ENCODE measurements at places on chromosomes 7 and 10.
A peak's percentile ranks its signal among the peaks of the same experiment; 100 is the strongest.

DNA sequence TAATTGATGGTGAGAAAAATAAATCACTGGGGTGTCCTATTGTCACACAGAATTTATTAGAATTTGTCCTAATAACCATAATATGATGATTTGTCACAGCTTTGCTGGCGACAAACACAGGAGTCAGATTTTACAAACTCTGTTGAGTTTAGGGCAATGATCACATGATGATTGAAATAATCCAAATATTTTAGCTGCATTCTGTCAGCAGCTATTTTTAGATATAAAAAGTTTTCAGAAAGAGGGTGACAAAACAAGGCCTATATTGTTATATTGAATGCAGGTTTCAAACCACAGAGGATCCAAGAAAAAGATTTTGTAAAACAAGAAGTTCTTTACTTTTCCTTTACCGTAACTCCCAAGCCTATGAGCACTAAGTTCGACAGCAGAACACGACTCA lies 178.8 kb downstream of the ADAM12 start:
- DNase-seq, result no peak

GRCh38 chr10:80946957-80947726 lies 409.4 kb downstream of the SH2D4B start:
- DNase-seq, result no peak

DNA sequence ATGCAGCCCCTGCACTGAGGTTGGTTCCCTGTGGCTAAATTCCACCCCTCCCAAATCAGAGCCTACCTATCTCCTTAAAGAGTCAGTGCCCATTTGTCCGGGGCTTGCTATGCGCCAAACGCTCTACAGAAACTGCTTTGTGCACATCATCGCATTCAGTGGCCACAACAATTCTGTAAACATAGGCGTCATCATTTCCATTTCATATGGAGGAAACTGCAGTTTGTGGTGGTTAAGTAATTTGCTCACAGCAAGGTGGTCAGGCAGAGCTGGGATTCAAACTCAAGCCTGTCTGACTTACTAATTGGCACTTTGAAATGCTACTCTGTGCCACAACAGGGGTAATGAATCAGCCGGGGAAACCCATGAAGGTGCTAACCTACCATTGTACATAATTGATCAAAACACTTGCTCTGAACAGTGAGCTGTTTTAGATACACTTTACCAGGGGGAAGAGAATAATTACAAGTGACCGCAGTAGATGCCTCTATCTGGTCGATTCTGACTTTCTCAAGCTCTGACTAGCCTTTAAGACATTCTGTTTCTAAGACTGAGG lies 775.5 kb downstream of the LRMDA start:
- no peak for DNase-seq

GRCh38 chr7:158303121-158303520 lies 284.5 kb downstream of the PTPRN2 start:
- no peak for DNase-seq

- no peak for DNase-seq
Observed at GRCh38 chr10:116141855-116142254, 131.2 kb downstream of the GFRA1 start.

- no peak for DNase-seq
Observed at GRCh38 chr10:34347131-34347530, 468.0 kb downstream of the PARD3 start.

DNA sequence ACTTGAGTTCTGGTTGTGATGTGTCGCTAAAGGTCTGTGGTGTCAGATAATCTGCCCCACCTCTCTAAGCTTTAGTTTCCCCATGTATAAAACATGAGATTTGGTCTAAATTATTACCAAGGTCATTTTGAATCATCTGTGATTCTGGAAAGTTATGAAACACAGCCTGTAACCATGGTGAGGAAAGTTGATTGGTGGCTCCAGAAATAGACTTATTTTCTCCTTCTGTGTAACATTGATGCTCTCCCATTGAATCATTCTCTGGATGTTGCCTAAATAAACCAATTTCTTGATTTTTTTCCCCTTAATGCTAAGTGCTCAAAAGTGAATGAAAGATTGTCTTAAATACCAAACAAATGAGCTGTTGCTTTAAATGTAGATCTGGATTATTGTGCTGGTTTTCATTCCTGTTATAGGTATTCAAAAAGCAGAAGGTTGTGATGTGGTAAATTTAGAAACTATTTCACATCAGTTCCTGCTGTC lies 30.0 kb upstream of the PCGF5 start:
- peak; percentile 81 for DNase-seq

- DNase-seq, result no peak
Observed at GRCh38 chr7:47689558-47689957, 107.6 kb upstream of the TNS3 start.

DNA sequence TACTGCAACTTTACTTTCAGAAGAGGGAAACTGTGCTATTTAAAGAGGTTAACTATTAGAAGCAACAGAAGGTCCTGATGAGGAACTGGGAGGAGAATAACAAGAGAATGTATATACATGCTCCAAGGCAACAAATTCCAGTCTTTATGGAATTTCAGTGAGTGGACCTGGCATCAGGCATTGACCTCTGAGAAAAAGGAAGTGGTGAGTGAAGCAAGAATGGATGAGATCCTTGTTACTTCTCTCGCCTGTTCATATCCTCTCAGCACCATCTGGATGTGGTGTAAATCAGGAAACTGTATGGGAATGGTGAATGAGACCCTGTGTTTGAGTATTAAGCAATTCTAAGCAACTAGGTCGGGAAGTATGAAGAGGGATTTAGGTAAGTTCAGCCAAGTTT lies 30.3 kb upstream of the KBTBD2 start:
- peak; percentile 63 for DNase-seq

DNA sequence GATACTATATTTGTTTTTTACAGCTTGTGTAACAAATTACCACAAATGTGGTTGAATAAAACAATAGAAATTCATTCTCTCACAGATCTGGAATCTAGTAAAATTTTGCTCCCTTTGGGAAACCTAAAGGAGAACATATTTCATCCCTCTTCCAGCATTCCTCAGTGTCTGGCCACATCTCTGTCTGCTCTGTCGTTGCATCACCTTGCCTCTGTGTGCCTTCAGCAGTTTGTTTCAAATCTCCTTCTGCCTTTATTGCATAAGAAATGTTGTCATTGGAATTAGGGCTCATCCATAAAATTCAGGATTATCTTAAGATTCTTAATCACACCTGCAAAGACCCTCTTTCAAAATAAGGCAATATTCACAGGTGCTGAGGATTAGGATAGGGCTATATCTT lies 14.5 kb downstream of the OR2A14 start:
- peak; percentile 37 for DNase-seq

All from amniotic epithelial cell (primary cell).